ENCODE measurements at places on chromosomes 6 and 20.

- DNase-seq: no peak
Measured at GRCh38 chr6:54992789-54993188, 146.2 kb downstream of the FAM83B start.

DNA sequence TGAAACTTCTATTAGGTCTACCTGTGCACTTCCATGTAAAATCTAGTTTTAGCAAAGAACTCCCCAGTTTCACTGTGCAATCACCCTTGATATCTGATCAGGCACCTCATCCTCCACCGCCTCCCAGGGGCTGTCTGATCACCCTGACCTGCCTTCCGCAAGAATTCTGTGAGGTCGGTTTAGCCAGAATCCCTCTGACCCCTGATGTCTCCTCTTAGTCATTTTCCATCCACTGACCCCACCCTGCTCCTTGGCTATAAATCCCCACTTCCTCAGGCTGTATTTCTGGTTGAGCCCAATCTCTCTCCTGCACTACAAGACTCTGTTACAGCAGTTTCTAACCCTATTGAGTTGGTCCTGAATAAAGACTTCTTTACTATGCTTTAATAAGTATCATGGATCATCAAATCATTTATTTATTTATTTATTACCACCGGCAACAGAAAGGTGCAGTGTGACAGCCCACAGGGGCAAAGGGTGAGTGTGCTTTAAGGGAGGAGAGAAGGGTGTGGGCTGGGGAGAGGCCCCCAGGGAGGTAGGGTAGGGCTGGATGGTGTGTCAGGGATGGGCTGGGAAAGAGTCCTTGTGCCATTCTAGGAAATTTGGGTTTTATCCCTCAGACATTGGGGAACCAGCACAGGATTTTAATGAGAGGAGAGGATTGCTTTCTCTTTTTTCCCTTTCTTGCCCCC, 11.2 kb upstream of the SERPINB6 start:
- no peak for DNase-seq

- no peak for DNase-seq
Measured at GRCh38 chr6:47076422-47077344, 34.6 kb upstream of the ADGRF1 start.

GRCh38 chr6:152094992-152095592, 287.6 kb downstream of the ESR1 start:
- no peak for DNase-seq

DNA sequence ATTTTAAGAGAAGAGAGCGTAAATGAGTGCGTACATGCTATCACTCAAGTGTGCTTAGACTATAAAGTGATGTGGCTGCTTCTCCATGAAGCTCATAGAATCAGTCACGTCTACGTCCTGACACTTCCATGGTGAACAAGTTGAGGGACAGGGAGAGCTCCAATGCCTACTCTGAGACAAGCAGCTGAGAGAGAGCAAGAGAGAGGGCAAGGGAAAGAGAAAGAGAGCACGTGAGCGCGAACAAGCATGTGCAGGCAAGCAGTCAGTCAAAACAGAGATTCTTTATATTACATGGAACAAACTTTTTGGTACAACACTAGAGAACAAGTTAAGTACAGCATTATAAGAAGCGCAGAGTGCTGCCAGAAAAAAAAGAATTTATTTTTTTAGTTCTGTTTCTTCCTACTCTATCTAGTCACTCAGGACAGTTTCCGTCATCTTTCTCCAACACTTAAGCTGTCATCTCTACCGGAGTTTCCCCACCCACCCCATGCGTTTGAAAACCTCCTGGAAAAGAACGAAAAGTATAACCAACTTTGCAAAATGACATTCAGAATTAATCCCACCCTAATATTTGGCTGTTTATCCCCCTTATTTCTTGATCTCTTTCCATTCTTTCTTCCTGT, 61.8 kb downstream of the EPB41L2 start:
- no peak for DNase-seq

DNA sequence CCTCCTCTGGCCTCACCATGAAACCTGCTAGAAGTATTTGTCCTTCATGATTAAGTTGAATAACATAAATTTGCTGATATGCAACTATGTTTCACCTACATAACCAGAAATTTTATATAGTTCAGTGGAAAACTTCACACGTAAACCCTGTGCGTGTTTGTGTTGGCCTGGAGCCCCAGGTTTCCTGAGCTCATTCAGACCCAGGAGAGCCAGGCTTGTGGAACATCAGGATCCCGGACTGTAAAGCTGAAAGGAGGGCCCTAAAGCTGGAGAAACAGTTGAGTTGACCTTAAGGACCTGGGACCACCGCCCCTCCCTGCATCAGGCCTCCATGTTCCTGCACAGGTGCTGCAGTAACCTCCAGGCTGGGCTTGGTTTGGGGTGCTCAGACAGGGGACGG, 3.1 kb upstream of the SPATS1 start:
- DNase-seq: no peak

DNA sequence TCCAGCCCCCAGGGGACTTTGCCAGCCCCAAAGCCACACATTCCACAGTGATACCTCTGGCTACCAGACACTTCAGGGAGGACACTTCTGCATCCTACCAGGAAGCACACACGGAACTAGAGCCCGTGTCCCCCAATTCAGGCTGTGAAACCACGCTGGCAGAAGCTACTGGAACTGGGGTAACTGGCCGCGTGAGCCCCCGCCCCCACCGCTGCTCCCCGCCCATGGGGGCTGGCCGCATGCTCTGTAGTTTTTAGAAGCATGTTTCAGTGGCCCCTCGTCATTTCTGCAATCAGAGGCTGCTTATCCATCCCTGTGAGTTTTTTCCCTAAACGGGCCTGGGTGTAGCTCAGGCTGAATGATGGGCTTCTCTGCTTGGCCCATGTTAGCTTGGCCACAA, 28.7 kb upstream of the AAR2 start:
- DNase-seq: no peak
